ENCODE measurements at places on chromosomes 4 and X. TPM values are rescaled to one million over a fixed set of nuclear protein-coding genes. Genes with fewer than 3 reads are reported as not detected.

LONRF3 gene
- 13.1 TPM for total RNA-seq

CBLL2 gene
- total RNA-seq, result not detected

MRPL1 gene
- total RNA-seq, result 18.3 TPM

DNA sequence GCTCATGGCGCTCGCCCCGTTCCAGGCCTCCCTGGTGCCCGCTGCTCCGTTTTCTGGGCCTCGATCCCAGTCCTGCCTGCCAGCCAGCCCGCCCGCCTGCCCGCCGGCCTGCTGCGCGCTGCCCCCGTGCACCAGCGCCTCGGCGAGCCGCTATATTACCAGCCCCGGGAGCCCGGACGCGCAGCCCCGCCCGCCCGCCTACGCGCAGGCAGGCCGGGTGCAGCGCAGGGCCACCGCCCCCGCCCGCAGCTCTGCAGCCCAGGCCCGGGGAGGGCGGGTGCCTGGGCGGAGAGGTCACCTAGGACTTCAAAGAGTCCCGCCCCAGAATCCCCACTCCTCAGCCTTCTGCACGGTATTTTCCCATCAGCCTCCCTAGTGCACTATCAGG is at the start of gene MAOB:
Gene MAOB, minus strand, starts transcription at position 157 of the 388 bp plus-strand sequence. Its CDS starts 151 bp downstream, at position 6.
- H3K27ac ChIP-seq, result no peak within 1 kb of the TSS
- DNase-seq, result no peak
- no peaks in the 10 kb centered on the region for H3K4me1 ChIP-seq
- no peak within 1 kb of the TSS for H3K4me3 ChIP-seq
- no peaks in the 10 kb centered on the region for H3K36me3 ChIP-seq

DNA sequence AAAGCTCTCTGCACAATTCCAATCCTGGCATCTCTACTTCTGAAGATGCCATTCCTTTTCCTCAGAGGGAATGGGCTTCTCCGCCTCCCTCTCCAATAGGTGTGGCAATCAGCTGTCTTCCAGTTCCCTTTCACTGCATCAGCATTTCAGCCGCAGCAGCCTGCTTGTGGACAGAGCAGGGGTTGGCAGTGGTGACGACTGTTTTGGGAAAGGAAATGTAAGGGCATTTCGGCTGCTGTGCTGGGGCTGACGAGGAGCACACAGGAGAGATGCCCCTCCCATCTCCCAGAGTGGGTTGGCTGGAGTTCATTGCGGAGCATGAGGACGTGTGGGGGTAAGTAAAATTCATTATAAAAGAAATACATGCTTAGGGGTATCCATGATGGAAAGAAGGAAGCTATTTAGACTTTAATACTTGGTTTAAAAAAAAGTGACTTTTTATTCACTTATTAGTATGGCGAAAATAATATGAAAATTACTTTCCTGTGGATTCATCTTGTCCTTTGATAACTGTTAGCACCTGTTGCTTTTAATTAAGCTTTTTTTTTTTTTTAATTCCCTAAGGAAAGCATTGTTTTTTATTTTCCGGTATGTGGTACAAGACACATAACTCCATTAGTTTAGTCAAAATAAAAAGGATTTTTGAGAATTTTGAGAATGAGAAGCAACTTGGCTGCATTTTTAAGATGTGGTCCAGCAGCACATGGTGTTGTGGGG is at the start of gene LIMCH1:
Gene LIMCH1, plus strand, starts transcription at position 141 of the 717 bp plus-strand sequence. CDS start 67,839 bp downstream, outside the sequence.
- H3K27ac ChIP-seq, result no peak within 1 kb of the TSS
- no peaks in the 10 kb centered on the region for H3K36me3 ChIP-seq
- H3K27me3 ChIP-seq, result no peaks in the 10 kb centered on the region
- DNase-seq, result no peak
- no peak within 1 kb of the TSS for H3K4me3 ChIP-seq

GRCh38 chr4:176593943-176594342 is 198.8 kb downstream of the VEGFC start:
- no peak overlapping the region for H3K4me3 ChIP-seq
- H3K36me3 ChIP-seq, result no peaks in the 10 kb centered on the region
- H3K27me3 ChIP-seq, result no peaks in the 10 kb centered on the region
- DNase-seq, result no peak
- no peaks in the 10 kb centered on the region for H3K4me1 ChIP-seq

- H3K36me3 ChIP-seq, result no peaks in the 10 kb centered on the region
- H3K4me3 ChIP-seq, result no peak overlapping the region
- no peaks in the 10 kb centered on the region for H3K4me1 ChIP-seq
- H3K27me3 ChIP-seq, result no peaks in the 10 kb centered on the region
- H3K27ac ChIP-seq, result no peak overlapping the region
Measured at GRCh38 chr4:11416071-11416766, 12.5 kb downstream of the HS3ST1 start.

- no peaks in the 10 kb centered on the region for H3K4me1 ChIP-seq
- no peak overlapping the region for H3K4me3 ChIP-seq
- H3K36me3 ChIP-seq, result no peaks in the 10 kb centered on the region
- H3K27me3 ChIP-seq, result no peaks in the 10 kb centered on the region
- H3K27ac ChIP-seq, result no peak overlapping the region
Measured at GRCh38 chr4:183561905-183562304, 57.0 kb downstream of the ING2 start.

DNA sequence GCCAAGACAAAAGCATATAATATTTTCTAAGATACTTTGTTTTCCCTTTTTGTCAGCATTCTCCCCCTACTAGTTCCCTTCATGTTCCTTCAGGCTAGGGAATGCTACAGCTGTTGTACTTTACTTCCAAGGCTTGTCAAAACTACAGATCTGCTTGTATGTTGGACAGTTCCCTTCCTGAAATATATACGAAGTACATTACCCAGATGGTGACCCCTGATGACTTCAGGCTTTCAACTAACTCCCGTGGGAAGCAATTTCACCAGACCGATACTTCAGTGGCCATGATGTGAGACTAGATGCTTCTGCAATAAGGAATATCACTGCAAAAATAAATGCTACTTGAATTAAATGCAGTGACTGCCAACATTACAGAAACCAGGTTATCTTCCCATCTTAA is 332.8 kb downstream of the SH2D1A start:
- H3K4me1 ChIP-seq, result no peaks in the 10 kb centered on the region
- no peaks in the 10 kb centered on the region for H3K27me3 ChIP-seq
- H3K27ac ChIP-seq, result no peak overlapping the region
- H3K4me3 ChIP-seq, result no peak overlapping the region

GRCh38 chrX:20060961-20061748 is 55.6 kb downstream of the MAP7D2 start:
- no peaks in the 10 kb centered on the region for H3K27me3 ChIP-seq
- H3K4me3 ChIP-seq, result no peak overlapping the region
- H3K27ac ChIP-seq, result no peak overlapping the region
- no peak for DNase-seq
- H3K36me3 ChIP-seq, result no peaks in the 10 kb centered on the region

GRCh38 chrX:40945361-40945713 is 139.9 kb upstream of the USP9X start:
- H3K36me3 ChIP-seq, result no peaks in the 10 kb centered on the region
- no peaks in the 10 kb centered on the region for H3K4me1 ChIP-seq
- no peak overlapping the region for H3K27ac ChIP-seq
- DNase-seq, result no peak

DNA sequence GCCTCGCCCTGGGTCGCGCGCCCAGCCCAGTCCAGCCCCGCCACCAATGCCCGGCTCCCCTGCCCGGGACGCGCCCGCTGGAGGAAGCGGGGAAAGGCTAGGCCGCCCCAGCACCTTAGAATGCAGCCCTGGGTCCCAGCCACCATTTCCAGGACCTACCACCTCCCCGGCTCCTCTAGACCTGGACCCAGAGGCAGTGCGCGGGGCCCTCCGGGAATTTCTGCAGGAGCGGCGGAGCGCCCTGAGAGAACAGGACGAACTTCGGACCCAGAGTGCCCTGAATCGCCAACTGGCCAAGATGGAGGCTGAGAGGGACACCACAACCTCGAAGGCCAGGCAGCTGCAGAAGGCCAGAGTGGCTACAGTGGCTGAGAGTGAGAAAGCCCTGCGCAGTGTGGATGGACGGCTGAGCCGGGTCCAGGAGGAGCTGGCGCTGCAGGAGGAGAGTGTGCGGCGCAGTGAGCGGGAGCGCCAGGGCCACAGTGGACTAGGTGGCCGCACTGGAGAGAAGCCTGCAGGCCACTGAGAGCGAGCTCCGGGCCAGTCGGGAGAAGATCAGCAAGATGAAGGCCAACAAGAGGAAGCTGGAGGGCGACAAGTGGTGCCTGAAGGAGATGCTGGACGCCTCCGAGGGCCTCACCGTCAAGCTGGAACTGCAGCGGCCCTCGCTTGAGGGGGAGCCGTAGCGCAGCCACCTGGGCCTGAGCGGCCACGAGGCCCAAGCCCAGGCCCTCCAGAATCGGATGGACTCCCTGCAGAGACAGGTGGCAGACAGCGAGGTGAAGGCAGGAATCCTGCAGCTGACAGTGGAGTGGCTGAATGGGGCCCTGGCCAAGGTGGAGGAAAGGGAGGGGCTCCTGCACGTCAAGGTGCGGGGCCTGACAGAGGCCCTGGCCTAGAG is 15.5 kb downstream of the SMIM10L2A start:
- no peaks in the 10 kb centered on the region for H3K27me3 ChIP-seq
- H3K4me3 ChIP-seq, result no peak overlapping the region
- no peak for DNase-seq

Measured in Panc1 (cell line).